ENCODE measurements at places on chromosomes 2 and 18.

- no peak for DNase-seq
Measured at GRCh38 chr2:36013064-36013463, 342.5 kb upstream of the CRIM1 start.

GRCh38 chr2:174554529-174555150 is 43.0 kb downstream of the WIPF1 start:
- DNase-seq, result no peak

DNA sequence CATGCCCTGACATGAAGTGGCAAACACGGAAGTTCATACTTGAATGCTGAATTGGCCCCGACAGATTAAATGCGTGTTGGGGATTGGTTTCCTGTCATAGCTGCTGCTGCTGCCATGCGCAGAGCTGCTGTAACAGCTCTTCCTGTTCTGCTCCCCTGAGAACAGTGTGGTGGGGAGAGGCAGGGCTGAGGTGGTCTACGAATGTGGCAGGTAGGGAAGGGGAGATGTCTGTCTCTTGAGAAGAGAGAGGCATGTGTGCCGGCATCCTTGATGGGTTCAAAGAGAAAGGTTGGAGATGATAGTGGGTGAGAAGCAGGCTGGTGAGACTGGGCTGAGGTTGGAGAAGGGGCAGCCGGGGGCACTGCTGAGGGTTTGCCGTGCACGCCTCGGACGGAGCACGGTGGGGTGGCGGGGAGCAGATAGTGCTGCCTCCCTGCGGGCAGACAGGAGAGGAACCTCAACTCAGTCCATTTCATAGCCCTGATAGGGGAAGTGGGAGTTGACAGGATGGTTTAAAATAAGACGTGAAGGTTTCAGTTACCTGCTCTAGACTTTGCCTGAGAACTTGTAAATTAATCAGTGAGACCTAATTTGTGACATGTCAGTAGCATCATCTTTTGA is 46.1 kb downstream of the TMEM185B start:
- peak; percentile 89 for DNase-seq

DNA sequence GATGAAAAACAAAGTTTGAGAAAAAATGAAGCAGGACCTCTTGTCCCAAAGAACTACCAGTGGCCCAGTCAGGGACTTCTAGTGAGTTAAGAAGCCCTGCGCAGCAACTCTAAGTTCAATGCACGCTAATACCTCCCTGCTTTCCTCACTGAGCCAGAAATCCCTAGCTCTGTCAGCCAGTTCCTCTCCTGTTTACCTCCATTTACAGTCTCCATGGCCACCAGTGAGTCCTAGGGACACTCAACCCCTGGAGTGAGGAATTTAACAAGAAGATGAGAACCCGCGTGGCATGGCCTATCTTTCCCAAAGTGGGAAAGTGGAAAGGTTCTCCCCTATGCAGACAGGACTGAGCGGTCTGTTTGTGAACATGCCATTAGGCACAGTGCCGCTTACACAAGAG is 31.0 kb downstream of the MRPL33 start:
- no peak for DNase-seq

DNA sequence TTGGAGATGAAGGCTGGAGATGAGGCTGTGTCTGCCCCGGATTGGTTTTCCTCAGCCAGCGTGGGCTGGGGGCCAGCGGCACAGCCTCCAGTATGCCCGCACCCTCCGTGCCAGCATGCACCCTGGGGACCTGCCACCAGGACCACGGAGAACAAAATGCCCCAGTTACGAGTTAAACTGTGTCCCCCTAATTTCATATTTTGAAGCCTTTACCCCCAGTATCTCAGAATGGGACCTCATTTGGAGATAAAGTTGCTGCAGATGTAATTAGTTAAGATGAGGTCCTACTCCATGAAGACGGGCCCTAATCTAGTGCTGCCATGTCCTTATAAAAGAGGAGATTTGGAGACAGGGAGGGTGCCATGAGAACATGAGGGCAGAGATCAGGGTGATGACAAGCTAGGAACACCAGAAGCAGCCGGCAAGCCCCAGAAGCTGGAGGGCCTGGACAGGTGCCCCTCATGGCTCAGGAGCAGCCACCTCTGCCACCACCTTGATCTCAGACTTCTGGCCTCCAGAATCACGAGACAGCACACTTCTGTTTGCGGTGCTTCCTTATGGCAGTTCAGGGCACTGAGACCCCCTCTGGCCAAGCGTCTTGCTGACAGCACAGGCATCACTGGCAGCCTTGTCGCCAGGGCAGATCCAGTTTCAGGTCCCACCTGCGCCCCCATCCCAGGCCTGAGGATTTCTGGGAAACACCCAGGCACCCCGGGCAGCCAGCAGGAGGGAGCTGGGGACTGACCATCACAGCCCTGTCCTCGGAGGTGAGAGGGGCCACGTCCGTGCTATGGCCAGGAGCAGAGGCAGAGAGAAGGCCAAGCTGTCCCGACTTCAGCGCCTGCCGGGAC is 29.4 kb downstream of the KIF1A start:
- no peak for DNase-seq

GRCh38 chr18:33923980-33924379 is 300.7 kb downstream of the NOL4 start:
- no peak for DNase-seq

DNA sequence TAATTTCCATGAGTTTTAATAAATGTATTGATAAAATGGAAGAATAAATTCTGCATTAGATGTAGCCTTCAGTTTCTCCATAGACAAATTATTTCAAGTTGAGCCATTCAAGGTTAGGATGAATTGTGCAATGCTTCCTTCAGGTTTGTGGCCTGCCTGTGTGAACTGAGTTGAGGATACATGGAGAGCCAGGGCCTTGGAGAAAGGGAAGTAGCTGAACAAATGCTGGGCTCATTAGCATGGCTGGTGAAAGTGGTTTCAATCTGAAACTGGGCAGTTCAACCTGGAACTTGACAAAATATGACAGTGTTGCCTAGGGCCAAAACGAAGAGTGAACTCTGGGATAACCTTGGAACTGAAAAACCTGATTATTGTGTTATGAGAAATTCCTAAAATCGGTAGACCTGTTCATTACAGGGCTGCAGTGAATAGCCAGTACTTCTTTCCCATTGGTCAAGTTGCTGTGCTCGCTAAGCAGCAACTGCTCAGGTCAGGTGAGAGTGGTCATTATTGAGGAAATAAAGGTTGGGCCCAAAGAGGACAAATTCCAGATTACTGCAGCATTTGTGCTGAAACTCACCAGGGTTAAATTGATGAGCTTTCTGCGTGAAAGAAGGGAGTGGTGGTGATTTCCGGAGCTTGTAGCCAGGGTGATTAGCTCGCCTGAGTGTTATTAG is 12.7 kb downstream of the INPP1 start:
- DNase-seq, result no peak

GRCh38 chr2:151228847-151229512 is 32.7 kb downstream of the RBM43 start:
- DNase-seq, result no peak

DNA sequence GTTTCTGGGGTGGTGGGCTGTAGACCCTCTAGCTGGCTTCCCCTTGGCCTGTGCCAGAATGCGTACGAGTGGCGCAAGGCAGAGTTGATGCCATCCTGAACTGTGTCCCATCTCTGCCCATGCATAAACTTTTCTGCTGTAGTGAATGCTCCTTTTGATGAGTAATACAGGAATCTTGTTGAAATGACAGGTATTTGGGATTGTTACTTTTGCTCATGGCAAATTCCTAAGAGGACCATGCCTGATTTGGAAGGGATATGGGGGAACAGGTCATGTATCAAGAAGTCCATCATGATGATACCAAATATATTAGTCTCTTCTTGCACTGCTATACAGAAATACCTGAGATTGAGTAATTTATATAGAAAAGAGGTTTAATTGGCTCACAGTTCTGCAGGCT is 648.0 kb downstream of the SLC4A3 start:
- no peak for DNase-seq

GRCh38 chr2:19349911-19350677 is 8.3 kb downstream of the OSR1 start:
- DNase-seq, result no peak

GRCh38 chr18:629269-630150 is 27.9 kb upstream of the TYMS start:
- DNase-seq, result no peak

- no peak for DNase-seq
Measured at GRCh38 chr2:23379220-23379695, 5.7 kb upstream of the KLHL29 start.

GRCh38 chr2:24676493-24676892 is 116.7 kb downstream of the PTRHD1 start:
- DNase-seq, result no peak

GRCh38 chr2:17628349-17629261 is 88.1 kb downstream of the VSNL1 start:
- no peak for DNase-seq

GRCh38 chr2:121665504-121665903 is 16.2 kb upstream of the CLASP1 start:
- no peak for DNase-seq

DNA sequence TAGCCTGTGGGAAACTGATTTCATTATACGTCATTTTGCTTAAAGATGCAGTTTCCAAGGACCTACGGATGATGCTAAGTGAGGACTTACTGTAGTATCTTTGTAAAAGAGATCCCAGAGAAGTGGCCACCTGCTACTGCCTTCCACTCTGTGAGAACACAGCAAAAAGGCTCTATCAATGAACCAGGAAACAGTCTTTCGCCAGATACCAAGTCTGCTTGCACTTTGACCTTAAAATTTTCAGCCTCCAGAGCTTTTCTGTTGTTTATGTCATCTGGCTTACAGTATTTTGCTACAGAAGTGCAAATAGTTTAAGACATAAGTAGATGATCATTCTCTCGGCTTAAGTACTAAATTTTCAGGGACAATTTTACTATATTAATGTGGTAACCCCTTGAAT is 847.9 kb upstream of the CHAC2 start:
- no peak for DNase-seq

DNA sequence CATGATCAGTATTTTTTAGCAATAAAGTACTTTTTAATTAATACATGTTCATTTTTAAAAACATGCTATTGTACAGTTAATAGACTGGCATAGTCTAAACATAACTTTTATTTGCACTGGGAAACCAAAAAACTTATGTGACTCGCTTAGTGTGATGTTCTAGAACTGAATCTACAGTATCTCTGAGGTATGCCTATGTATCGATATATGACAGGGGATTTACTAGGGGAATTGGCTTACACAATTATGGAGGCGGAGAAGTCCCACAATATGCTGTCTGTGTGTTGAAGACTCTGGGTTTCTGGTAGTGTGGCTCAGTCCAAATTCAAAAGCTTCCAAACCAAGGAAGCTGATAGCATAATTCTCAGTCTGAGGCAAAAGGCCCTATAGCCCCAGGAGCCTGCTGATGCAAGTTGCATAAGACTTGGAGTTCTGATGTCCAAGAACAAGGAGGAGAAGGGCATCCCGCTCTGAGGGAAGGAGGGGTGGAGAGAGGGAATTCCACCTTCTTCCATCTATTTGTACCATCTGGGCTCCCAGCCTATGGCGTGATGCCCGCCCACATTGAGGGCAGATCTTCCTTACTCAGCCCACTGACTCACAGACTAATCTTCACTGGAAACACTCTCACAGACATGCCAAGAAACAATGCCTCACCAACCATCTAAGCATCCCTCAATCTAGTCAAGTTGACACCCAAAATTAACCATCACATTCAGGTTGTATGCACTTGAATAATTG is 27.5 kb downstream of the ZNF638 start:
- DNase-seq, result no peak
